ENCODE measurements at places on chromosomes 4 and X.

- DNase-seq: no peak
Measured at GRCh38 chr4:142696334-142697122, 149.6 kb downstream of the INPP4B start.

DNA sequence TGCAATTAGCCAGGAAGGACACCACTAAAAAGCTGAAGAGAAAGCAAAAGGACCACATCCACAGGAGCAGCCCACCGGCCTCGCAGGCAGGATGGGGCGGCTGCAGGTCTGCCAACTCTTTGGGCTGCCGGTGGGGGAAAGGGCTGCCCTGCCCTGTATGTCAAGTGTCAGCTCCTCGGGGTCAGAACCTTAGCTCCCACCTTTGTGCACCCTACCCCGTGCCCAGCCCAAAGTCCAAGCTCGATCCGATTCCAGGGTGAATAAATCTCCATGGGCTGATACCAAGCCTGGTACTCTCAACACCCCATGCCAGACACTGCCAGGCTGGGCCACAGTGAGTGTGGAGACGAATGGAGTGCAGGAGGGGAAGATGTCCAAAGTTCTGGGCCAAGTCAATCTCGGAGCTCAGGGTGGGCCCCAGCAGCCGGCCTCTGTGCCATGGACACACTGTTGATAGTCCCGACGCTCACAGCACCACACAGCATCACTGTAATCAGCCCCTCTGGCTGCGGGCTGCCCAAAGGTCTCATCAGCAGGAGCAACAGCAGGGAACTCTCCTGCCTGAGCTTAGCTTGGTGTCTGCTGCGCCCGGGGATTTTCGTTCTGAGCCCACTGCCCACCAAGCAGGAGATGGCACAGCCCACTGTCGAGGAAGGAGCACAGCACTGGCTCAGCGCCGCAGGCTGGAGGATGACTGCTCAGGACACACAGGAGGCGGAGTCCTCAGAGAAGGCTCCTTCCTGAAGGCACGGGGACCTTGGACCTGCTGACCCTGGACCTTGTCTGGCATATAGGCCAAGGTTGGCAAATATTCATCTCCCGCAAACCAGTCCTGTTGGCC, 84.4 kb downstream of the JAKMIP1 start:
- no peak for DNase-seq

GRCh38 chr4:169351872-169352271, 81.1 kb upstream of the SH3RF1 start:
- peak; percentile 93 for DNase-seq

GRCh38 chrX:152886716-152887115, 11.2 kb upstream of the ZNF185 start:
- no peak for DNase-seq

DNA sequence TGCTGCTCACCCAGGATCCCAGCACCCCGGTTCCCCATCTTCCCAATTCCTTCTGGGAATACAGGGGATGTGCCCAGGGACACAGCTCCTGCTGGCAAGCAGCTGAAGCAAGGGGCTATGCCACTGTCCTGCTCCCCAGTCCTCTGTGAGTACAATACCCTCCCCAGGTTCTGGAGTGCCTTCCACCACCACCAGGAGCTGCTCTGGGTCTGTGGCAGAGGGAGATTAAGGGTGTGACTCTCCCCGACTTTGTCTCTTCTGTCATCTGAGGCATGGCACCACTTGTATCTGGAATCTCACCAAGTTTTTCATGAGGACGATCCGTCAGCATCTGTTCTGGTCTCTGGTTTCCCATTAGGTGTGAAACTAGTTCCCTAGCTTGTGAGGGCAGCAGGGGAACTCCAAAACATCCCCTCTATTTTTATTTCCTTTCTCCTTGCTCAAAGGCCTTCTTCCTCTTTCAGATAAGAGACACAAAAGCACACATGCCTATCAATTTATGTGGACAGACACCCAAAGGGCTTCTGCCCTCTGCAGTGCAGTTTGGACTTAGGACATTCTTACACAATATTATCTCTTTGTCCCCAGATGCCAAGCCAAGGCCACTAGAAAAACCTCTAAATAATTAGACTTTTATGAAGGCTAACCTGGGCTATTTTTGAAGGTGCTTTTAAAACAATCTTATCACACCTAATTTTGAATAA, 26.8 kb downstream of the MGST2 start:
- DNase-seq: no peak

GRCh38 chrX:39196192-39197102, 395.2 kb downstream of the MID1IP1 start:
- peak; percentile 73 for DNase-seq

GRCh38 chrX:153867139-153867538, 18.8 kb downstream of the L1CAM start:
- DNase-seq: no peak

DNA sequence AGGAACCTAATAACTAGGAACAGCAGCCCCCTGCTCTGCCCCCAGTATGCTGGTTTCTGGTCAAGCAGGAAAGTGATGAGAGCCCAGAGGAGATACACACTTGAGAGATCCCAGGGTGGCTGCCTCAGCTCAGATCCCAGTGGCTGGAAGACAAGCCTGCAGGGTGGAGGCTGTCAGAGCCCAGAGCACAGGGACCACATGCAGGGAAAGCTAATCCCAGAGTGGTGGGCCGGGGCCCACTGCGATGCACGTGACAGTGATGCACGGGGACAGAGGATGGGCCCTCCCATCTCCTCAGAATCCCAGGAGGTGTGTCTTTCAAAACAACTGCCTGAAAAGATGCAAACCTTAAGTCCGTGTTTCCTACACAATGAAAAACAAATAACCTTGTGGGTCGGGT, 29.1 kb upstream of the CRMP1 start:
- DNase-seq: no peak

- peak; percentile 23 for DNase-seq
Measured at GRCh38 chr4:144582975-144583374, 63.0 kb upstream of the HHIP start.

DNA sequence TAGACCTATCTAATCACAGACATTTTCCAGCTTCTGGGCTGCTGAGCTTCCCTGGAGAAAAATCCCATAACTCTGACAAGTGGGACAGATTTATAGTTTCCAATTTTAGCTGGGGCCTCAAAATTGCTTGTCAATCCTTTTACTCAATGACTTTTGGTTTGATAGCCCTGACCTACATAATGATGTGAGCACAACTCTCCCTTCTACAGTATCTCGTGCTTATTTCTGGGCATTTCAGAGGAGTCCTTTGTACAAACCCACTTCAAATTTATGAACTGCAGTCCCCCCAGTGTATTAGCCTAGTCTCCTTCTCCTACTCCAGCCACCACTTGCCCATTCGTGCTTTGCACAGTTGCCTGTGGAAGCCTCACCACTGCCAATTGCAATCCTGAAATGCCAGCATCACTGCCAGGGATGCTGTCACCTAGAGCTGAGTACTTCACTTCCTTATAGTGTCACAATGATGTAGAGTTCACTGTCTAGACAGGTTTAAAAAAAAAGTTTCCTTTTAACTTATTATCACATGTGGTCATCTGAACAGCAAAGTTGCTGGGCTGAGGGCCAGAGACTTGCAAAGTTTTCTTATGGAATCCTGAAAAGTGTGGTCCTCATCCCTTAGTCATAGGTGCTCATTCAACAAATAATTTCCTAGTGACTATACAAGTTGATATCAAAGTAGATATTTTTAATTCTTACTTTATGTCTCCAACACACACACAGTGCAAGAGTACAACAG, 21.2 kb downstream of the TRAM1L1 start:
- DNase-seq: peak; percentile 77

GRCh38 chr4:71866212-71866885, 82.5 kb upstream of the GC start:
- DNase-seq: no peak

DNA sequence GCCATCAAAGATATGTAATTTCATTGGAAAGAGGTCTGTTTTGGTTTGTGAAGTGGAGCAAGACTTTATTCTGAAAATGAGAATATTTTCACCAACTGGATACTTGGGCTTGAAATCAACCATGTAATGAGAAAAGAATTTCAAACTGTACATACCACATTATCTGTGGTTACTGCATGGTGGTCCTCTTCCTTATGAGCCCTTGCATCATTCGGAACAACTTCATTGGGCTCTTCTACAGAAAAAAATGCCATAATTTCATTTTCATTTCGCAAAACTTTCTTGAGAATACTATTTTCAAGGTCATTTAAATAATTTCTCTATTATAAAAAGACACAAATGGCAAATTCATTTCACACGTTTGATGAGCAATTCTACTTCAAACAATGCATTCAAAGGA, 148.6 kb upstream of the RPS6KA6 start:
- DNase-seq: no peak

DNA sequence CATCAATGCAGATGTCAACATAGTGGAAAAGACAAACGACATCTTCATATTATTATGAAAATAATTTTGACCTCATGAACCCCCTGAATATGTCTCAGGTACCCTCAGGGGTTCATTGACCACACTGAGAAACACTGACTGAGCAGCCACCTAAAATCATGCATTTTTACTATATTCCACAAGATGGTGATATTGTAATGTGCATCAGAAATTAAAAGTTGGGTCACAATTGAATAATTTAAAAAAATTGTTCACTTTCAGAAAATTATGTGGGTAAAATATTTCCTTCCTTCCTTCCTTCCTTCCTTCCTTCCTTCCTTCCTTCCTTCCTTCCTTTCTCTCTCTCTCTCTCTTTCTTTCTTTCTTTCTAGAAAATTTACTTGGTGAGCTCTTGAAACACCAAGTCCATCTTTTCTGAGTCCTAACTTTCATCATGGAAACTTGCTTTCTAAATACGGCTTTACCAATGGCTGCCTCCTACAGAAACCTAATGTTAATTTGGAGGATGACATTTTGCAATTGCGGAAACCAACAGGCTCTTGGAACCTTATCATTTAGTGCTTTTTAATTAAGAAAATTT, 103.6 kb downstream of the RTL3 start:
- DNase-seq: peak; percentile 7

GRCh38 chr4:185039508-185040273, 21.4 kb downstream of the HELT start:
- peak; percentile 73 for DNase-seq

- DNase-seq: no peak
Measured at GRCh38 chr4:22070256-22070655, 121.7 kb upstream of the KCNIP4 start.

GRCh38 chrX:75748431-75748830, 36.6 kb downstream of the MAGEE2 start:
- no peak for DNase-seq

GRCh38 chr4:142408003-142408441, 438.1 kb downstream of the INPP4B start:
- peak; percentile 74 for DNase-seq

- DNase-seq: no peak
Measured at GRCh38 chr4:80578001-80578400, 242.5 kb downstream of the CFAP299 start.

- peak; percentile 60 for DNase-seq
Measured at GRCh38 chr4:60805500-60806313, 394.4 kb upstream of the ADGRL3 start.

GRCh38 chr4:20042769-20043168, 208.9 kb upstream of the SLIT2 start:
- DNase-seq: no peak

DNA sequence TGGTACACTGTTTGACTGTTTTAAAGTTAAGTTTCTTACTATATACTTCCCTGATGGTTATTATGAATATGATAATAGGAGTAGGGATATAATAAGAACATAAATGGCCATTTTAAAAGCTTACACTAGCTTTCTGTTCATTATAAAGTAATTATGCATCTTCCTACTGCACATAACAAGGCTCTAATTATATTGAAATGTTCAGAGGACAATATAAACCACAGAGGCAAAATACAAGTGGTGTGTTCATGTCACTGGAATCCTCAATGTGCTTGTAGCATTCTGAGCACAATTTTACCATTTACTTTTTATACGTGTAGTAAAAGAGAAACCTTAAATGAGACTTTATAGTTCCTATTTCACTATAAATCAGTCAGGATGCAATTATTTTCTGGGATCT, 268.3 kb downstream of the TMA16 start:
- peak; percentile 7 for DNase-seq

- no peak for DNase-seq
Measured at GRCh38 chrX:17642891-17643290, 94.4 kb upstream of the SCML1 start.

GRCh38 chr4:178344096-178344495, 901.9 kb upstream of the AGA start:
- no peak for DNase-seq

GRCh38 chr4:6965329-6965728, 55.7 kb downstream of the TBC1D14 start:
- DNase-seq: no peak

DNA sequence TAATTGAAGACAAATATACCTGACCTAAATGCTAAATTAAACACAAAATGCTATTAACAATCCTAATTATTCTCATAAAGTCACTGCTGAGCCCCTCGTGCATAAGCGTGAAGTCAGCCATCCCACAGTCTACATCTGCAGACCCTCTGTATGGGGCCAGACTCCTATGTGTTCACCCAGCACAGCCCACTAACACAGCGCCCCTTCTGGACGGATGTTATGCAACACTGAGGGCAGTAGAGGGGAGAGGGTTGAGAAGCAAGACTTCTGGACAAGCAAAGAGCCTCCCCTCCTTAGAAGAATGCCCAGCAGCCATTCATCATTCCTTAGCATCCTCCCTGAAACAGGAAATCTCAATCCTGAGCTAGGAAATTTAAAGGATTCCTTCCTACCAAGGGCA, 7.9 kb downstream of the TRPC3 start:
- DNase-seq: no peak

GRCh38 chr4:123250843-123251242, 145.8 kb upstream of the SPRY1 start:
- peak; percentile 48 for DNase-seq

GRCh38 chr4:150002561-150002960, 75.7 kb upstream of the DCLK2 start:
- DNase-seq: no peak

DNA sequence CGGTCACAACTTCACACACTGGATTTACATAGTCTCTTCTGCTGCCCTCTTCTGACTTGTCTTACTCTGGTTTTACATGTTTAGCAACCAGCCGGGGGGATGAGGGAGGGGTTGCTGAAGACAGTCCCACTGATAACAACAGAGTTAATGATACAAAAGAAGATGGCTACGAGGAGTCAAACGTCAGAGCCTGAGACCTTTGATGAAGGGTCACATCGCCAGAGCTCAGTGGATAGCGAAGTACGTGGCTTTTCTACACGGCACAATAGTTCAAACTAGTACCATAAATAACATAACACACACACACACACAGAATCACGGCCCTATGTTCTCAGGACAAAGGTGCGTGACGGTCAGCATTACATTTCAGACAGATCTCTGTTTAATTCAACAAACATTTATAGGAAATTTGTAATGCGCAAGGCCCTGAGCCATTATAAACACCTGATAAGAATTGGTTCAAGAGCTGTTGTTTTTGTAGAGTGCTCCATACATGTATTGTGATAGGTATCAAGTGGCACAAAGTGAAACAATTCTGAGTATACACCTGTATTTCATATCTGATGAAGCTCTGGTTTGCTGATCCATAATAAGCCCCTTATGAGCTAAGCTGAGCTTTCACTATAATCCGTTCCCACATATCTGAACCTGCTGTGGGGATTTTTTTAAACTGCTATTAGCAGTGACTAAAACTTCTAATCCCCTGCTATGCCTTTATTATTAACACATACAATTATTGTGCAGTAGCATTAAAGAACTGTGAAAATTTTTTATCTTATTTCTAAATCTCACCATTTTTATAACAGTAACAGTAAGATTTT, 100.0 kb downstream of the NR3C2 start:
- DNase-seq: no peak

GRCh38 chr4:80009806-80010205, 63.2 kb downstream of the ANTXR2 start:
- no peak for DNase-seq

GRCh38 chr4:24912252-24913118, at the start of gene CCDC149:
CCDC149 (minus strand) TSS chr4:24913042; CDS start chr4:24912864, 178 bp downstream.
- DNase-seq: peak; percentile 90

Data from astrocyte of the hippocampus (primary cell).